ENCODE measurements at places on chromosomes 7 and 10.
A peak's percentile ranks its signal among the peaks of the same experiment; 100 is the strongest.

- DNase-seq = peak; percentile 42
These were observed 13.9 kb downstream of the MMRN2 start for GRCh38 chr10:86943316-86944030.

DNA sequence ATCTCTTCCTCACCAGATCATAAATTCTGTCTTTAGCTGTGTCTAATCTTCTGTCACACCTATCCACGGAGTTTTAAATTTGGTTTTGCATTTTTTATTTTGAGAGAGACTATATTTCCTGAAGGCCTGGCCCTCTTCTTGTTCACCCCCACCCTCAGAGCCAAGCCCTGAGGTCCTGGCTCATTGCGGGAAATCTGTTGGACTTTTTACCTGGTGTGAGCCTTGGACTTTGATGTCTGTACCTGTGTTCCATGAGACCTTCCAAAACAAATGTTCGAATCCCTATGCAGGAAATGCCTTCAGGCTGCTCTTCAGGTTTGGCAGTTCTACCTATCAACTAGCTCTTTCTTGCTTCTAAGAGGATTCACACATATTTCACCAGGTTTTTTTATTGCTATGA, 175.2 kb upstream of the GRB10 start:
- DNase-seq = no peak

GRCh38 chr10:110811791-110812581, 59.7 kb upstream of the PDCD4 start:
- DNase-seq = no peak

DNA sequence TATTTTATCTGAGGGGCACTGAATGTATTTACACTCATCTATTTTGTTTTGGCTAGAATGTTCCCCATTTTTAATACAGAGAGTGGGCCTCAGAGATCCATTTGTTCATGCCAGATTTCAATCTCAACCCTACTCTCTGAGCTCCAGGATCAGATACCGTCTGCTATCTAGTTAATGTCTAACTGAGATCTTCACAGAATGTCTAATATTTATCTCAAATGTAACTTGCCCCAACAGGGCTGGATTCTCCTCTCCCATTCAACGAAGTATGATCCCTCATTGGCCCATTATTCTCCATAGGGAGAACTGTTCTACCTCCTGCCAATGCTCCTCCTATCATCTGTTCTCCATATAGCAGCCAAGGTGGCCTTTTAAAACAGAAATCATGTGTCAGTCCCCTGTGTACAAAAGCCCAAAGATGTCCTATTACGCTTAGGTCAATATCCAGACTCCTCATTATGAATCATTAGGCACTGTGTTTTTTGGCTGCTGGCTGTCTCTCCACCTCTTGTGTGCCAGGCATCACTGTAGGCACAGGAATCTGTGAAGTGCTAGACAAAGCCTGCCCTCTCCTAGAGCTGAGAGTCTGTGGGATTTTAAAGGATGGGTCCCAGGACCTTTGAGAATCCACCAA, 169.3 kb upstream of the AGK start:
- DNase-seq = no peak

DNA sequence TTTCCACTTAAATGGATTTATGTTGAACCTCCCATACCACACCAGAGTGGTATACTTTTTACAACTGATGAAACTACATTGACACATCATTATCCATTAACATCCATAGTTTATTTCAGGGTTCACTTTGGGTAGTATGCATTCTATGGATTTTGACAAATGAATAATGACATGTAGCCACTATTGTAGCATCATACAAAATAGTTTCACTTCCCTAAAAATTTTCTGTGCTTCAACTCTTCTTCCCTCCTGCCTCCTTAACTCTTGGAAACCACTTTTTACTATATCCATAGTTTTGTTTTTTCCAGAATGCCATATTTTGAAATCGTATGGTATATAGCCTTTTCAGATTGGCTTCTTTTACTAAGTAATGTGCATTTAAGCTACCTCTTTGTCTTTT, 199.5 kb upstream of the TMEM196 start:
- no peak for DNase-seq

DNA sequence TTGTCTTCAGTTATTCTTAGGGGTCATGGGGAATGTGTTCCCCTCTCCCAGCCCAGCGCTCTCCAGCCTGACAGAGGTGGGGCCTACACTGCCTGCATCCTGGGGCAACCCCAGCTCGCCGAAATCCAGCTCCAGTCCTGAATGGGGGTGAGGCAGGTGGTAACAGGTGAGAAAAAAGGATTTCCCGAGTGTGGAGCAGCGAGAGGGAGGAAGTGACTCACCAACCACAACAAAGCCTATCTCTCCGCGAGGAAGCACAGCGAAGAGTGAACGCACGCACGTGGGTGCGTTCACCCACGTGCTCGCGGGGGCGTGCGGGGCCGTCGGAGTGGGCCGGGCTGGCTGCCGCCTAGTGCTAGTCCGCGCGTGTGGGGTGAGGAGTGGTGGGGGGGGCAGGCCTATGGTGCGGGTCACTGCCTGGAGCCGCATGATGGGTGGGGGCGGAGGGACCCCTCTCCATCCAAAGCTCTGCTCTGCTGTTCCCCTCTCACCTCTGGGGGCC, 855 bp upstream of the PALD1 start:
- DNase-seq = peak; percentile 74

GRCh38 chr7:26369593-26369992, 77.9 kb downstream of the SNX10 start:
- no peak for DNase-seq

GRCh38 chr10:71216363-71216695, 4.0 kb downstream of the UNC5B start:
- DNase-seq = no peak

DNA sequence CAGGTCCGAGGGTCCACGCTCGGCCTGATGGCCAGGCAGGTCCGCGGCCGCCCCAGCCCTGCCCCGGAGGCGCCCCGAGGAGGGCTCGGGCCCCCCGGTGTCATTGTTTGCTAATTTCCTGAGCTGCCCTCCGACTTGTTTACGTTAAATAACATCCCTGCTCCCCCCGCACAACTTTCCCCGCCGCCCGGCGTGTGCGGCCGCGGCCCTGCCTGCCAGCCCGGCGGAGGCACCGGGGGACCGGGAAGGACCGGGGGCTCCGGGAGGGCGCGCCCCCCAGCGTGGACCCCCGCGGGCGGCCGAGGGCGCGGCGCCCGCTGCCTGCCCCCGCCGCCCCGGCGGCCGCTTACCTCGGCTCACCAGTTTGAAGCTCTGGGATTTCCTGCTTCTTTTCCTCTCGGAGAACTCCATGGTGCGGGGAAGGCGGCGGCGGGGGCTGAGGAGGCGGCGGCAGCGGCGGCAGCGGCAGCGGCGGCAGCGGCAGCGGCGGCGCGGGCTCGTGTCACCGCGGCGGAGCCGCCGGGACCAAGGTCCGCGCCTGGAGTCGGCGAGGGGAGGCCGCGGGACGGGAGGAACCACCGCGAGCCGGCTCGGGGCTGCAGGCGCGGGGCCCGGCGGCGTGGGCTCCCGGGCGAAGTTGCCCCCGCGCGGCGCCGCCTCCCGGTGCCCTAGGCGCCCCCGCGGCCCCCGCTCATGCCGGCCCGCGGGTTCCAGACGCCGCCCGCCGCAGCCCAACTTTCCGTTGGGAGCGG, 515 bp downstream of the BEND7 start:
- no peak for DNase-seq

- no peak for DNase-seq
These were observed 373.6 kb downstream of the BBS9 start for GRCh38 chr7:33503014-33503413.

- DNase-seq = no peak
These were observed 72.4 kb downstream of the LMBR1 start for GRCh38 chr7:156820445-156821063.

DNA sequence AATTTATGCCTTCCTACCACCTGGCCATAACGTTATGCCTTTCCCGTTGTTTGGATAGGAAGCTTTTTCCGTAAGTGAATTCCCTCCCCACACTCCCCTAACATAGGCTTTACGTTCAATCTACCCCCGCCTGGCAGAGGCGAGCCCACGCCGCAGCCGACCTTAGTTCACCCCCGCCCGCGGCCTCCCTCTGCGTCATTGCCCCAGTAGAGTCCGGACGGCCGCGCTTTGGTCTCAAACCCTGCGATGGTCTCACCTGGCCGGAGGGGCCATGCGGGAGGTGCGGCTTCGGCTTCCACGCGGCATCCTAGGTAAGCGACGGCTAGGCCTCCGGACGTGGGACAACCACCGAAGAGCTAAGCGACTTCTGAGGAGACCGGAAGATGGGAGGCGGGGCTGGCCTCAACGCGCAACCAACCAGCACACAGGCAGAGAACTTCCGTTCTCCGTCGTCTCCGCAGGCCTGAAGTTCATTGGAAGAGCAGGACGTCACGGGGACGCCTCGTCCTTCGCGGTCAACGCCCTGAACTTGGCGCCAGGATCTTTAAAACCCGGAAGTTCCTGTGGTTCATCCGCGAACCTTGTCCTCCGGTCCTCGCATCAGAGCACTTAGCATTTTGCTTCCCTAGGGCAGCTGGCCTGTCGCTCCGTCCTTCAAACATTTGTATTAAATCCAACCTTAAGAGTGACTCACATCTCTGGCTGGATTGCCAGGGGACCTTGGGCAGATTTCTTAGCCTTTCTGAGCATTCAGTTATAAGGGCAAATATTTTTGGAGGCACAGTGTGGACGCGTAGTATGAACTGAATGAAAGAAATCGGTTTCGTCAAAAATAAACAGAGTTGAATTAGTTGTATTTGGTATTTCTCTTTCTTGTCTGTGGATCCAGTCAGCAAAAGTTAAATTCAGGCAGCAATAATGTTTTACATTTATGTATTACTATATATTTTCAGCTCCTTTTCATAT, at the start of gene CHCHD2:
Gene CHCHD2, minus strand, starts transcription at position 369 of the 966 bp plus-strand sequence. Its CDS starts 63 bp downstream, at position 306.
- DNase-seq = peak; percentile 95

DNA sequence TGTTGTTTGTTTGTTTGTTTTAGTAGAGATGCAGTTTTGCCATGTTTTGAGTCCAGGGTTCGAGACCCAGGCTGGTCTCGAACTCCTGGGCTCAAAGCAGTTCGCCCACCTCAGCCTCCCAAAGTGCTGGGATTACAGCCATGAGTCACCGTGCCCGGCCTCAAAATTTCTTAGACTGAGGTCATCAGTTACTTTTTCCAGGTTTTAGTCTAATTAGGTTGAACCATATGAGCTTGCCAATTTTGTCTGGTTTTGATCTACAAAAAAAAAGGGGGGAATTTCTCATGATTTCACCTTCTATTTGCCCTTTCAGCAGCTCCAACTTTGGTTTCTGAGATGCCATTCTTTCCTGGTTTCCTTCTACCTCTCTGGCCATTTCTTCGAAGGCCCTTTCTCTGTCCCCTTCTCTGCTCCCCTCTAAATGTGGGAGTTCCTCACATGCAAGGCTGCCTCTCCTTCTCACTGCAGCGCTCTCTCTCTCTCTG, 5.5 kb downstream of the CUEDC2 start:
- DNase-seq = no peak

DNA sequence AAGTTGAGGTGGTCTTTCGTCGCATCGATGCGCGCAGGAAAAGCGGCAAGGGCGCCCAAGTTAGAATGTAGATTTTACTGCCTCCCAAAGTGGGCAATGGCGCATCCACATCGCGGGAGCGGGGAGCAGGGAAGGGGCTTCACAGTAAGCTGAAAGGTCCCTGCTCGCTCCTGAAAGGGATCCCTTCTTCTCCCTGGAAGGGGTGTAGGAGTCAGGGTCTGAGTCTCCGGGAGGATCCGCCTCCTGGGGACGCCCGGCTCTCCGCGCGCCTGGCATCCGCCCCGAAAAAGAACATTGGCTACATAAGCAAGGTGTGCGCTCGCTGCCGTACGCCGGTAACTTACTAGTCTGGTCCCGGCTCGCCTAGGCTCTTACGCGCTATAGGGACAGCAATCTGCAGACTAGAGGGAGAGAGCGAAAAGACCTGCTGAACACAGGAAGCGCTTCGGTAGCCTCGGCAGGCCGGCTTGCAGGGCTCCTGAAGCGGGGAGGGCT, 804 bp downstream of the UNC5B start:
- DNase-seq = peak; percentile 24

DNA sequence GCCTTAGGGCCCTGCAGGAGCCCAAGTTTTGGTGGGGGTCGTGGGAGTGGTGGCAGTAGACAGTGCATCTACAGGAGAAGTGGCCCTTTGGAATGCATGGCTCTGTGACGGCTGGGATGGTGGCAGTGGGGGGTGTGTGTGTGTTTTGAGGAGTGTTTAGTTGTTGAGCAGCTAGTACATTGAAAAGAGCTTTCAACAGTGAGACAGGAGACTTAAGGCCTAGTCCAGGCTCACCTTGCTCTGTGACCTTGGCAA, 27.1 kb downstream of the ZNF775 start:
- no peak for DNase-seq

GRCh38 chr7:3673524-3673923, 372.5 kb downstream of the SDK1 start:
- DNase-seq = no peak

DNA sequence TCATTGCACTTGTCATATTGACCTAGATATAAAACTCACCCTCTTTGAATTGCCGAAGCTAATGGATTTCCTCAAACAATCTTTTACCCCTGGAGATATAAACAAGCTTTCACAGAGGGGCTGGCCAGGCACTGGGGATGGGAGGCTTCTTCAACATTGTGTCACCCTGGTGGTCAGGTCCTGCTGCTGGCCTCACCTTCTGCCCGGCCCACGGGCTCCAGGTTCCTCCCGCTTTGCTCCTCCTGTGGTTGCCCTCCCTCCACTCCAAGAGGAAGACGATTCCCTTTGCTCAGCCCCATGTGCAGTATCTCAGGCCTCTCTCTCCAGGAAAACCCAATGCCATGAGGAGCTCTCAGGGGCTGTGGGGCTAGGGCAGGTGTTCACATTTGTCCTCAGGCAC, 118.1 kb upstream of the ADCY1 start:
- DNase-seq = no peak

GRCh38 chr7:31203551-31203950, 137.0 kb downstream of the NEUROD6 start:
- DNase-seq = no peak

DNA sequence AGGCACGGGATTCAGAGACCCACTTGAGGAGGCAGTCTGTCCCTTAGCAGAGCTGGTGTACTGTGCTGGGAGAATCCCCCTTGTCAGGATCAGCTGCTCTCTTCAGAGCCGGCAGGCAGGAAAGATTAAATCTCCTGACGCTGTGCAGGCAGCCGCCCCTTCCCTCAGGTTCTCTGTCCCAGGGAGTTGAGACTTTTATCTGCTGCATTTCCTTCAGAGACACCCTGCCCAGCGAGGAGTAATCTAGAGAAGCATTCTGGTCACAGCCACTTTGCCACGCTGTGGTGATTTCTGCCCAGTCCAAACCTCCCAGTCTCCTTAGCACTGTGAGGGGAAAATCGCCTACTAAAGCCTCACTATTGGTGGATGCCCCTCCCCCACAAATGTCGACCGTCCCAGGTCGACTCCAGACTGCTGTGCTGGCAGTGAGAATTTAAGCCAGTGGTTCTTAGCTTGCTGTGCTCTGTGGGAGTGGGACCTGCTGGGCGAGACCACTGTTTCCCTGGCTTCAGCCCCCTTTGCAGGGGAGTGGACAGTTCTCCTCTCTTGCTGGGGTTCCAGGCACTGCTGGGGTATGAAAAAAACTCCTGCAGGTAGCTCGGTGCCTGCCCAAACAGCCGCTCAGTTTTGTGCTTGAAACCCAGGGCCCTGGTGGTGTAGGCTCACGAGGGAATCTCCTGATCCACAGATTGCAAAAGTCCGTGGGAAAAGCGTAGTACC, 265.4 kb downstream of the ZWINT start:
- no peak for DNase-seq

- no peak for DNase-seq
These were observed 40.1 kb downstream of the HHEX start for GRCh38 chr10:92729886-92730285.

GRCh38 chr10:62583876-62584615, 209.9 kb downstream of the ZNF365 start:
- no peak for DNase-seq
